Astrocyte (in vitro differentiated cells and primary cell): ENCODE measurements at places on chromosomes 16 and 17.
A peak's percentile ranks its signal among the peaks of the same experiment; 100 is the strongest.

DNA sequence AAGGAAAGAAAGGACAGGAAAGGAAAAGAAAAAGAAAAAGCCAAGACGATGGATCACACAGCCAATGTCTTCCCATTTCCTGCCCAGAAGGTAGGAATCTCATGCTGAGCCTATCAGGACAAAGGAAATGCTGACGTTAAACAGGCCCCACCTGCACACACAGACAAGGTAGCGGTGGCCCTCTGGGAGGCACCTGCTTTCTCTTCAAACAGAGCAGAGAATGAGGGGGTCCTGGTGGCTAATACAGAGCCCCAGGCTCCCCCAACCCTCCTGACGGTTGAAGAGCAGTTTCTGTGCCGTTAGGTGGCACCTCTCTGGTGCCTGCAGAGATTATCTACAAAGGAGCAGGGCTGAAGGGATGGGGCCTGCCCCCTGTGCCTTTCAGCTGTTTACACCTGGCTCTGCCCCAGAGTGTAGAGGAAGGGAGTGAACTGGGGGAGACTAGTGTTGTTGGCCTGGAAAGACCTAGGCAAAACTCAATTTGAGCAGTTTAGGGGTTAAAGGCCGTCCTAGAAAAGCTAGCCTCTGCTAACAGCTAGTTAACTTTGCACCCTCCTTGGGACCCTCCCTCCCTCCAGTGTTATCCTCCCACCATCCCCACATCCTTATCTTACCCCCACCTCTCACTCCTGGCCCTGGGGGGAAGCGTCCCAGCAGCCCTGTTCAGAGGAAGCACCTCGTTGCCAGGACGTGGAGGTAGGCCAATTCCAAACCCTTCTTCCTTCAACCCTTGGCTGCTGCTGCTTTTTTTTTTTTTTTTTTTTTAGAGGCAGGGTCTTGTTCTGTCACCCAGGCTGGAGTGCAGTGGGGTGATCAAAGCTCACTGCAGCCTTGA is 56.3 kb downstream of the ARHGAP27 start:
- no peak overlapping the region for H3K27ac ChIP-seq
- peaks cover 18% of the 10 kb centered on the region for H3K4me1 ChIP-seq
- H3K27me3 ChIP-seq = no peaks in the 10 kb centered on the region
- no peaks in the 10 kb centered on the region for H3K36me3 ChIP-seq

- no peak for DNase-seq
- H3K27me3 ChIP-seq = no peaks in the 10 kb centered on the region
- H3K4me3 ChIP-seq = no peak overlapping the region
- H3K27ac ChIP-seq = no peak overlapping the region
- peaks cover 27% of the 10 kb centered on the region for H3K36me3 ChIP-seq
Observed at GRCh38 chr17:43216369-43216761, 4.7 kb downstream of the TMEM106A start.

DNA sequence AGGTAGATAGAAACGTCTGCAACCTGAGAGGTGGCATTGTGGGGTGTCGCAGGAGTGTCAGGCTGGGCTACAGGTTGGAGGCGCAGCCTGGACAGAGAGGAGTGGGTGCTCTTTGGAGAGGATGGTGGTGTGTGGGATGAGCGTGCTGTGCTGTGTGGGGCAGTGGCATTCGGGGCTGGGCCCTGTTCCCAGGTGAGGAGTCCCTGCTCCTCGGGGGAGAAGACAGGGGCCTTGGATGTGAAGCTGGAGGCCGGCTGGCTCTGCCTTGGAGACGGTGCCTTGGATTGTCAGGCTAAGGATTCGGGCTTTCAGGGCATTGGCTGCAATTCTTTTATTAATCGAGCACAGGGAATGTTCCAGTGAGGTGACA is 69.3 kb downstream of the BANP start:
- no peaks in the 10 kb centered on the region for H3K27me3 ChIP-seq
- H3K36me3 ChIP-seq = no peaks in the 10 kb centered on the region
- H3K4me1 ChIP-seq = peaks cover 9% of the 10 kb centered on the region
- H3K4me3 ChIP-seq = no peak overlapping the region
- no peak for DNase-seq

DNA sequence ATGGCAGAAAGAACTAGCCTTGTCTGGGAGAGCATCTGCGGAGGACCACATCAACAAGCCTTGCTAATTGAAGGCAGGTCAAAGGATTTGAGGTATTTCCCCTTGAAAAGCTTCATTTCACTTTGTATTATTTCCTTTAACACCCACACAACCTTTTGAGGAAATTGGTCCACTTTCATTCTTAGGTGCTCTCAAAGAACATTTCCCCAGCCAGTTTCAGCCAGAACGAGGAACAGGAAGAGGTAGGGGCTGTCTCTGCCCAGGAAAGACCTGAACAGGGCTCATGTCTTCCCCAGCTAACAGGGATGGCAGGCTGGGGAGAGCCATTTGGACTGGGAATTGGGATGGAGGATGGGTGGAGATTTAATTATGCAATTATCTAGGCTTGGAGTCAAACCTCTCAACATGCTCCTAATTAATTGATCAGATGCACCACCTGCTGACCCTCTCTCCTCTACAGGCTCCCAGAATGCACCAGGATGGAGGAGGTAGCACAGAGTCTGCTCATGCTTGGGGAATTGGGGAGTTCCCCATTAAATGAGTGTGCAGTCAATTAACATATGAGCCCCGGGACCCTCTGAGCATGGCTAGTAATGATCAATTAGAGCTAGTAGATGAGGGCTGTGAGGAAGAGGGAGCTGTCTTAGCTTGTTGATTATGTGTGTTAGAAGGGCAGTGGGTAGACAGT is 84.6 kb downstream of the GP2 start:
- no peak overlapping the region for H3K4me3 ChIP-seq
- H3K27ac ChIP-seq = no peak overlapping the region
- no peaks in the 10 kb centered on the region for H3K27me3 ChIP-seq
- H3K36me3 ChIP-seq = no peaks in the 10 kb centered on the region
- DNase-seq = no peak

GRCh38 chr16:85995541-85996423 is 96.8 kb downstream of the IRF8 start:
- DNase-seq = no peak
- H3K4me1 ChIP-seq = no peaks in the 10 kb centered on the region
- H3K36me3 ChIP-seq = no peaks in the 10 kb centered on the region
- H3K27ac ChIP-seq = no peak overlapping the region
- H3K27me3 ChIP-seq = peaks cover 30% of the 10 kb centered on the region

- no peak overlapping the region for H3K27ac ChIP-seq
- H3K4me3 ChIP-seq = no peak overlapping the region
- DNase-seq = no peak
- no peaks in the 10 kb centered on the region for H3K36me3 ChIP-seq
- no peaks in the 10 kb centered on the region for H3K4me1 ChIP-seq
- H3K27me3 ChIP-seq = peaks cover 53% of the 10 kb centered on the region
Observed at GRCh38 chr17:39861235-39861634, 2.9 kb downstream of the IKZF3 start.

- no peak for DNase-seq
- peaks cover 6% of the 10 kb centered on the region for H3K27me3 ChIP-seq
- H3K4me1 ChIP-seq = no peaks in the 10 kb centered on the region
- no peak overlapping the region for H3K4me3 ChIP-seq
- H3K27ac ChIP-seq = no peak overlapping the region
- no peaks in the 10 kb centered on the region for H3K36me3 ChIP-seq
Observed at GRCh38 chr17:74678541-74678940, 34.2 kb downstream of the CD300LF start.

- no peak overlapping the region for H3K4me3 ChIP-seq
- DNase-seq = no peak
- H3K27ac ChIP-seq = no peak overlapping the region
- H3K27me3 ChIP-seq = no peaks in the 10 kb centered on the region
Observed at GRCh38 chr16:79871906-79872305, 271.4 kb upstream of the MAF start.

GRCh38 chr17:20205609-20206008 is 196.4 kb downstream of the SPECC1 start:
- DNase-seq = no peak
- no peak overlapping the region for H3K4me3 ChIP-seq
- H3K4me1 ChIP-seq = peaks cover 42% of the 10 kb centered on the region
- peak overlapping the region; percentile 73 for H3K27ac ChIP-seq
- H3K27me3 ChIP-seq = no peaks in the 10 kb centered on the region

GRCh38 chr16:983044-984030 is 1.8 kb downstream of the SOX8 start:
- H3K27ac ChIP-seq = no peak overlapping the region
- H3K36me3 ChIP-seq = no peaks in the 10 kb centered on the region
- no peaks in the 10 kb centered on the region for H3K4me1 ChIP-seq
- peaks cover 50% of the 10 kb centered on the region for H3K27me3 ChIP-seq
- no peak for DNase-seq

GRCh38 chr17:7102421-7102820 is 12.2 kb downstream of the ASGR2 start:
- DNase-seq = no peak
- no peaks in the 10 kb centered on the region for H3K4me1 ChIP-seq
- H3K36me3 ChIP-seq = no peaks in the 10 kb centered on the region
- H3K4me3 ChIP-seq = no peak overlapping the region
- H3K27ac ChIP-seq = no peak overlapping the region
- peaks cover 30% of the 10 kb centered on the region for H3K27me3 ChIP-seq

- no peaks in the 10 kb centered on the region for H3K27me3 ChIP-seq
- no peak overlapping the region for H3K27ac ChIP-seq
- H3K4me3 ChIP-seq = no peak overlapping the region
- H3K36me3 ChIP-seq = no peaks in the 10 kb centered on the region
- no peak for DNase-seq
Observed at GRCh38 chr17:14856176-14856575, 408.9 kb downstream of the PMP22 start.

DNA sequence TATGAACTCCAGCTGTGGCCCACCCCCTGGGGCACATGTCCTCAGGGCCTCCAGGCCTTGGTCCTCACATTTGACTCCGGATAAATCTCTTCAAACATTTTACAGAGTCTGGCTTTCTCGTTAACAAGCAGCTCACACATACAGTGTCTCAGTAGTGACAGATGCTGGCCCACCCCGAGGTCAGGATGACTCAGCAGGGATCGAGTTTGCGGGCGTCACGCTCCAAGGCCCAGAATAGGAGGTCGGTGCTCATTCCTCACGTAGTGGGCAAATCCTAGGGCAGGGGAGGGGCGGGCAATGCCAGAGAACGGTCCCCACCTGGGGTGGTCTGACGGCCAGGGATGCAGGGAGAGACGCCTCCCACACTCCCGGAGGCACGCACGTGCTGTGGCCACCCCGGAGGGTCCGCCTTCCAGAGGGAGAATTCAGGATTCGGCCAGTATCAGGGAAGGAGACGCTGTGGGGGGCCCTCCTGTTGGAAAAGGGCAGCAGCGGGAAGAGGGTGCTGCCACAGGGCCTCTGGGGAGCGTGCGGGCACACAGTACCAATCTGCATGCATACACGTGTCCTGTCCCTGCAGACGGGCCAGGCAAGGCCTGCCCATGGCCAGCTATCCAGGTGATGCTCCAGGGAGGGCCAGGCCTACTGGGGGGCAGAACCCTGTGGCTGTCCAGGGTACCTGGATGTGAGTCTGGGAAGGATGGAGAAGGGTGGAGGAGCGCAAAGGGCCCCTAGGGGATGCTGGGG is 8.6 kb downstream of the SLC7A5 start:
- peak overlapping the region; percentile 70 for H3K27ac ChIP-seq
- peaks cover 27% of the 10 kb centered on the region for H3K4me1 ChIP-seq
- H3K4me3 ChIP-seq = peak overlapping the region; percentile 9
- H3K27me3 ChIP-seq = no peaks in the 10 kb centered on the region
- peaks cover 2% of the 10 kb centered on the region for H3K36me3 ChIP-seq
- peak; percentile 78 for DNase-seq

DNA sequence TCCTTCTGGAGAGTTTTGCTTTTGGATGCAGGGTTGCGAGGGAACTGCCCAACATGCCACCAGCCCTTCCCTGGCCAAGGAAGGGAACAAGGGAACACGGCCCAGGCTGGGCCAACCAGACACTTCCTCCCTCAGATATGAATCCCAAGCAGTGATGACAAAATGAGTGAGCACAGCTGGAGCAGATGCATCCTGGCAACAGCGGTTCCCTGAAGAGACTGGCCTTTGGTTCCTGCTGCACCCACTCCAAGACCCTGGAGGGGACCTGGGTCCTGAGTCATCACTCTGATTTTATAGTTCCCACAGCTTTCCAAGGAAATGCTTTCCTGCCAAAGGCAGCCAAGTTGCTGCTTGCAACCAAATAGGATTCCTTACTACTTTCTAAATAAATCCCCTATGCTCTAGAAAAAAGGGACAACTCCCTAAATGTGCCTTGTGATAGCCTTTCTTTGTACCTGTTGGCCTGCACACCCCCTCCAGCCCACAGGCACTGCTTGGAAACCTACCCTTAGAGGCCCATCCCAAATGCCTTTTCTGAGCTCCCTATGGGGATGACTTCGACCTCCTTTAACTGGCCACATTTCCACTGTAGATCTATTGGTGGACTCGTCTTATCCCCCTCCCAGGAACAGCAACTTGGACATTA is 5.3 kb downstream of the ST3GAL2 start:
- H3K4me3 ChIP-seq = no peak overlapping the region
- H3K4me1 ChIP-seq = peaks cover 60% of the 10 kb centered on the region
- no peaks in the 10 kb centered on the region for H3K36me3 ChIP-seq
- H3K27me3 ChIP-seq = no peaks in the 10 kb centered on the region
- H3K27ac ChIP-seq = peak overlapping the region; percentile 60

- DNase-seq = peak; percentile 4
- H3K27ac ChIP-seq = no peak overlapping the region
- H3K36me3 ChIP-seq = no peaks in the 10 kb centered on the region
- no peak overlapping the region for H3K4me3 ChIP-seq
Observed at GRCh38 chr16:27199736-27200135, 3.6 kb upstream of the KDM8 start.

- no peak overlapping the region for H3K4me3 ChIP-seq
- H3K27ac ChIP-seq = no peak overlapping the region
- H3K36me3 ChIP-seq = no peaks in the 10 kb centered on the region
- no peak for DNase-seq
Observed at GRCh38 chr17:17698371-17698770, 17.1 kb downstream of the RAI1 start.

GRCh38 chr17:15931394-15931793 is 13.5 kb upstream of the ADORA2B start:
- no peak overlapping the region for H3K27ac ChIP-seq
- H3K36me3 ChIP-seq = no peaks in the 10 kb centered on the region
- no peak overlapping the region for H3K4me3 ChIP-seq

GRCh38 chr16:19601083-19601976 is 45.8 kb downstream of the VPS35L start:
- no peaks in the 10 kb centered on the region for H3K27me3 ChIP-seq
- no peak for DNase-seq
- peaks cover 7% of the 10 kb centered on the region for H3K36me3 ChIP-seq
- no peaks in the 10 kb centered on the region for H3K4me1 ChIP-seq

DNA sequence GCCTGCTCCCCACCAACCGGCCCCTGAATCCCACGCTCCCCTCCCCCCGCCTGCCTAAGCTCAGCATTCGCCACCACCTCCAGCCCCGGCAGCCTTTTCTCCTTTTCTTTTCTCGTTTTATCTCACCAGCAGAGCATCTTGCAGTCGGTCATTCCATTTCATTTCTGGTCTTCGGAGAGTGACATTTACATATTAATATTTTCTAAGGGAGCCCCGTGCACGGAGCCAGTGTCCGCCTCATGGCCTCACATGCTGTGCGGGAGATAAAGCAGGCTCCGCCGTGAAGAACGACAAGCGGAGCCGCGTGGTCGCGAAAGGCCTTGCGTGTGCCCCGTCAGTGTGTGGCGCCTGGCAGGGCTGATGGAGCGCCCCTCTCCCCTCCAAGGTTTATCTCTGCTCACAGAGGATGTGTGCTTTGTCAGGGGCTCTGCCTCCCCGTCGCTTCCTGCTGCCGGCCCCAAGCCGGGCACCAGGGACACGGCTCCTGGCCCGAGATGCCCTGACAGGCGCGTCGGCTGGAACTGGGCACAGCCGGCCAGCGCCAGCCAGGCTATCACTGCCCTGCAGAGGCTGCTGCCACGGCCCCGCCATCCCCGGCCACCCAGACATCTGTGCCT is 95.5 kb upstream of the GSE1 start:
- no peaks in the 10 kb centered on the region for H3K27me3 ChIP-seq
- no peak overlapping the region for H3K27ac ChIP-seq
- H3K36me3 ChIP-seq = no peaks in the 10 kb centered on the region
- peaks cover 18% of the 10 kb centered on the region for H3K4me1 ChIP-seq
- DNase-seq = no peak
